ENCODE measurements at places on chromosomes 6 and 20. TPM values are rescaled to one million over a fixed set of nuclear protein-coding genes. Genes with fewer than 3 reads are reported as not detected.

STK4 gene
- total RNA-seq = 154 TPM

CPNE5 gene
- total RNA-seq = 1.2 TPM

CCN5 gene
- total RNA-seq = not detected

ATP6V1G2 gene
- 0.86 TPM for total RNA-seq

SSTR4 gene
- not detected for total RNA-seq

HLA-DRA gene
- 9.2 TPM for total RNA-seq

HLA-DPB1 gene
- 12.3 TPM for total RNA-seq

SIRPD gene
- not detected for total RNA-seq

NKAIN4 gene
- not detected for total RNA-seq

GRCh38 chr6:18280084-18280483 is 15.8 kb upstream of the DEK start:
- H3K27me3 ChIP-seq = peaks cover 44% of the 10 kb centered on the region
- H3K27ac ChIP-seq = no peak overlapping the region
- H3K4me1 ChIP-seq = peaks cover 6% of the 10 kb centered on the region
- no peaks in the 10 kb centered on the region for H3K36me3 ChIP-seq
- DNase-seq = no peak
- no peak overlapping the region for H3K4me3 ChIP-seq

DNA sequence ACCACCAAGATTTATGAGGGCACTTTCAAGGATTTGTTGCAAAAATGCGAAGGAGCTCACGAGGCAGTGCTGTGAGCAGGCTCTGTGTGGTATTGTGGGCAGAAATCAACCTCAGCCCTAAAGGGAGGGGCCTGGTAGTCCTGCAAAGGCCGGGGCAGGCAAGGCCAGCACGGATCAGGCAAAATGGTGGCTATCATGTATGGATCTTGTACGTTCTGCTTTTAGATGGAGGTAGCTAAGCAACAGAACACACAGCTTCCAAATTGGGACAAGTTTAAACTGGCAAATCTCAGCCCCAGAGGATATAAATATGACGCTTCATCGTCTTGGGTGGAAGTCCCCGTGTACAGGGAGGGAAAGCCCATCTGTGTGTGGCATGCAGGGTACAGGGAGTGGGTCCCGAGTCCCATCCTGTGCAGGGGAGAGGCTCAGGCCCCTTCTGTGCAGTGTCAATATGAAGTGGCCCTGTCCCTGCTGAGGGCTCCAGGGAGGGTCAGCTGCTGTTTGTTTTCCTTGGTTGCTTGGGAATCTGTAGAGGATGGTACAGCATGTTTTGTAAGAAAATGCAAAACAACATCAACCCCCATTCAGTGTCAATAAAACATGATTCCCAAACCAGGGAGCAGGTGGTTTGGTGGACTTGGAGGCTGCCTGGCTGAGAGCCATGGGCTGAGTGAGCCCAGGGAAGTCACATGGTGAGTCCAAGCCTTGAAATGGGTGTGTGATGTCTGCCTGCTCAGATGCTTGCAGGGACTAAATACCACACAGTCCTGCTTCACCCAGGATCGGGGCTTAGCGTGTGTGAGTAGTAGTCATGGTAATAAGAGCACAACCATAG is 113.0 kb downstream of the SYCP2 start:
- no peak overlapping the region for H3K4me3 ChIP-seq
- H3K27me3 ChIP-seq = peaks cover 5% of the 10 kb centered on the region
- no peaks in the 10 kb centered on the region for H3K36me3 ChIP-seq

- H3K4me3 ChIP-seq = no peak overlapping the region
- peaks cover 2% of the 10 kb centered on the region for H3K27me3 ChIP-seq
- no peaks in the 10 kb centered on the region for H3K4me1 ChIP-seq
- H3K27ac ChIP-seq = no peak overlapping the region
- no peak for DNase-seq
Measured at GRCh38 chr20:24199501-24199900, 210.9 kb upstream of the GGTLC1 start.

Data from activated CD8-positive, alpha-beta T cell treated with anti-CD3 and anti-CD28 coated beads for 36 hours (primary cell).